Small intestine (tissue), 16 donors: ENCODE measurements at places on chromosomes 4 and X.
A peak's percentile ranks its signal among the peaks of the same experiment; 100 is the strongest.

DNA sequence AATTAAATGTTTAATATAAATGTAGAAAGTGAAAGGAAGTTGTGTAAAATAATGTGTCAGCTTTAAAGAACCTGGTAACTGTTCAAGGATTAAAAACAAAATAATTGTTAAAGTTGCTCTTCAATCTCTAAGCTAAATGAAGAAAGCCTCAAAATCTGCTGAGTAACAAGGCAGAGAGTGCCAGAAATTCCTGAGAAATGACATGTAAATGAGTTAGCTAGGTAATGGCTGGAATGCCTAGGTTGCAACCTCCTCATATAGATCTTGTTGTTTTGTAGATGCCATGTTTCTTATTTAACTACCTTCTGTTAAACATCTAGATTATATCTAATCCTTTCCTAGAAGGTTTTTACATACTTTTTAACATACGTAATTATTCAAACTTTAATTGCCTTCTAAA, 763.6 kb upstream of the AGA start:
- H3K27me3 ChIP-seq, result no peaks in the 10 kb centered on the region
- H3K4me1 ChIP-seq, result no peaks in the 10 kb centered on the region
- no peak for DNase-seq
- H3K4me3 ChIP-seq, result no peak overlapping the region

GRCh38 chr4:36322921-36323354, 41.5 kb downstream of the DTHD1 start:
- no peaks in the 10 kb centered on the region for H3K27me3 ChIP-seq
- no peaks in the 10 kb centered on the region for H3K36me3 ChIP-seq
- no peak overlapping the region for H3K27ac ChIP-seq
- DNase-seq, result no peak

DNA sequence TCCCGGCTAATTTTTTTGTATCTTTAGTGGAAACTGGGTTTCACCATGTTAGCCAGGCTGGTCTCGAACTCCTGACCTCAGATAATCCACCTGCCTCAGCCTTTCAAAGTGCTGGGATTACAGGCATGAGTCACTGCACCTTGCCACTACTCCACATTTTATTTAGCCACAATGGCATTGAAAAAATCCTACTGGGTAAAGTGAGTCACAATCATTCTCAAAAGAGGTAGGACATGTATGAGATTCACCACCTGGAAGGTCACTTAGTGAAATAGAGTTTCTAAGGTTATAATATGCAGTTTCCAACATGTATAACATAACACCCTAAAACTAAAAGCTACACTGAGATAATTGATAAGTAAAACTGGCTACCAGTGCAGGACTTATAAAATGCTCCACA, 159.2 kb downstream of the BTC start:
- H3K27ac ChIP-seq, result no peak overlapping the region
- H3K27me3 ChIP-seq, result no peaks in the 10 kb centered on the region
- no peaks in the 10 kb centered on the region for H3K4me1 ChIP-seq
- no peak overlapping the region for H3K4me3 ChIP-seq
- H3K36me3 ChIP-seq, result no peaks in the 10 kb centered on the region

DNA sequence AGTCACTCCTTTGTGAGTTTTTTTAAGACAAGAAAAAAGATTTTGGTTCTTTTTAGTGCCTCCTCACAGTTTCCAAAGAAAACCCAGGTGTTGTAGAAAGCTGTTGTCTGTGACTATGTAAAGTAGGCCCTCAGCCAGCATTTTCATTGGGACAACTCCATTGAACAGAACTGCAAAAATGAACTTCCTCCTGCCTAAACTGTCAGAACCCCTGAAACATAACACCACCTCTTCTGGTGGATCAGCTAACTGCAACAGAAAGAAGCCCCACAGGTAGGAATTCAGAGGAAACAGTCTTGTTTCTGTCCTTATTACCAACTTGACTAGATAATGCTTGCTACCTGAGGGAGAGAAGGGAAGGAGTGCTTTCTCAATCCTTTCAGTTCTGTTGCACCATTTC, 3.4 kb upstream of the ATP11C start:
- no peak overlapping the region for H3K27ac ChIP-seq
- no peak overlapping the region for H3K4me3 ChIP-seq
- no peaks in the 10 kb centered on the region for H3K27me3 ChIP-seq
- no peak for DNase-seq

GRCh38 chr4:59945716-59946115, 1254.4 kb upstream of the ADGRL3 start:
- H3K36me3 ChIP-seq, result no peaks in the 10 kb centered on the region
- H3K4me1 ChIP-seq, result no peaks in the 10 kb centered on the region
- H3K27ac ChIP-seq, result no peak overlapping the region
- no peak overlapping the region for H3K4me3 ChIP-seq

- no peak overlapping the region for H3K4me3 ChIP-seq
- H3K36me3 ChIP-seq, result no peaks in the 10 kb centered on the region
- H3K27ac ChIP-seq, result no peak overlapping the region
- no peak for DNase-seq
Measured at GRCh38 chr4:26491449-26492170, 1.3 kb upstream of the CCKAR start.

DNA sequence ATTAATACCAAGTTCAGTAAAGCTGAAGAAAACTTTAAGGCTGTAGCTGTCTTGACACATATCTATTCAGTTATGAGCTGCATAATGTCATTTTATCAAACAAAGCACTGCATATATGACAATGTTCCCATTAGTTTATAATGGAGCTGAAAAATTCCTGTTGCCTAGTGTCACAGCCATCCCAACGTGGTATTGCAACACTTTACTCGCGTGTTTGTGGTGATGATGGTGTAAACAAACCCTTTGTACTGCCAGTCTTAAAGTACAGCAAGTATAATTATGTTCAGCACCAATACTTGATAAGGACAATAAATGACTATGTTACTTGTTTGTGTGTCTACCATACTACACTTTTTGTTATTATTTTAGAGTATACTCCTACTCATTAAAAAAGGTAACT, 1415.6 kb upstream of the PCDH7 start:
- no peak overlapping the region for H3K27ac ChIP-seq
- H3K36me3 ChIP-seq, result no peaks in the 10 kb centered on the region
- no peaks in the 10 kb centered on the region for H3K27me3 ChIP-seq
- no peak overlapping the region for H3K4me3 ChIP-seq

GRCh38 chrX:14051416-14051815, 21.7 kb upstream of the GEMIN8 start:
- DNase-seq, result no peak
- no peaks in the 10 kb centered on the region for H3K36me3 ChIP-seq
- H3K27me3 ChIP-seq, result no peaks in the 10 kb centered on the region
- no peak overlapping the region for H3K27ac ChIP-seq
- no peak overlapping the region for H3K4me3 ChIP-seq

DNA sequence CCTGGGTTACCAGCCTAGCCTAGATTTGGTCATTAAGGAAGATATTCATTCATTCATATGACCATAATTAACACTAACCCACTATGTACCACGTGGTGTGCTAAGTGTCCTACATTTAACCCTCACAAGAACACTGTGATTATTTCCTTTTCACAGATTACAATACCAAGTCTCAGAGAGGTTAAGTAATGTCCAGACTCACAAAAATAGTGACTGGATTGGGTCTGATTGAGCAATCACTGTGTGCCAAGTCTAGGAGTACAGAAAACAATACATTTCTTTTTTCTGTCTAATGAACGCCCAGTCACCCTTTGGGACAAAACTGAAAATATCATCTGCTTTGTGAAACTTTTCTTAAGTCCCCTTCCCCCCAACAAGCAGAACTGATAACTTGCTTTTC, 7.6 kb upstream of the DLG3 start:
- H3K4me1 ChIP-seq, result peaks cover 10% of the 10 kb centered on the region
- H3K36me3 ChIP-seq, result no peaks in the 10 kb centered on the region
- no peaks in the 10 kb centered on the region for H3K27me3 ChIP-seq
- H3K4me3 ChIP-seq, result no peak overlapping the region
- no peak for DNase-seq

DNA sequence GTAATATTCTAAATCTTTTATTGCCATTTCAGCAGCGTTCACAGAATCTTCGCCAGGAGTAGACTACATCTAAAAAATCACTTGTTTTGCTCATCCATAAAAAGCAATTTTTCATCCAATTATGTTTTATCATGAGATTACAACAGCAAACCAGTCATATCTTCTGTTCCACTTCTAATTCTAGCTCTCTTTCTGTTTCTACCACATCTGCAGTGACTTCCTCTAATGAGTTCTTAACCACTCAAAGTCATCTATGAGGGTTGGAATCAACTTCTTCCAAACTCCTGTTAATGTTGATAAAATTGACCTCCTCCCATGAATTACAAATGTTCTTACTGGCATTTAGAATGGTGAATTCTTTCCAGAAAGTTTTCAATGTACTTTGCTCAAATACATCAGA, 174.4 kb upstream of the BRWD3 start:
- H3K4me3 ChIP-seq, result no peak overlapping the region
- H3K36me3 ChIP-seq, result no peaks in the 10 kb centered on the region
- H3K27ac ChIP-seq, result no peak overlapping the region

GRCh38 chr4:67549123-67549522, 3.8 kb upstream of the CENPC start:
- H3K4me1 ChIP-seq, result no peaks in the 10 kb centered on the region
- H3K4me3 ChIP-seq, result no peak overlapping the region
- H3K27me3 ChIP-seq, result no peaks in the 10 kb centered on the region
- peak; percentile 22 for DNase-seq
- H3K36me3 ChIP-seq, result no peaks in the 10 kb centered on the region

- no peak for DNase-seq
- H3K4me3 ChIP-seq, result no peak overlapping the region
- no peaks in the 10 kb centered on the region for H3K27me3 ChIP-seq
- H3K36me3 ChIP-seq, result no peaks in the 10 kb centered on the region
- H3K4me1 ChIP-seq, result no peaks in the 10 kb centered on the region
Measured at GRCh38 chr4:179804440-179804839, 2362.2 kb upstream of the AGA start.

DNA sequence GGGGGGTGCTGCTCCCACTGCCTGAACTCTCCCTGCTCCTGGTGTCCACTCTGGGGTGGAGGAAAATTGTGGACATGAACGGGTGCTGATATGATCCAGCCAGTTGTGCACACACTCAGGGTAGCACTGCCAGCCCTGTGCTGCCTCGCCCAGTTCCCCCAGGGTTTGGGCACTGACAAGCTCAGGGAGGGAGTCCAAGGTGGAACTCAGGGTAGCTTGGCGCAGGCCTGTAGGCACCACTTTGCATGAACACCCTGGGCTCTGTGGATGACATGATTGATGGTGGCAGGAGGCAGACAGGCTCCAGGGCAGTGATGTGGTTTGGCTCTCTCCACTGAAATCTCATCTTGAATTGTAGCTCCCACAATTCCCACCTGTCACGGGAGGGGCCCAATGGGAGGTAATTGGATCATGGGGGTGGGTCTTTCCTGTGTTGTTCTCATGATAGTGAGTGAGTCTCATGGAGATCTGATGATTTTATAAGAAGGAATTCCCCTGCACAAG, 572.0 kb upstream of the PABPC4L start:
- H3K4me3 ChIP-seq, result no peak overlapping the region
- H3K27ac ChIP-seq, result no peak overlapping the region
- DNase-seq, result no peak
- no peaks in the 10 kb centered on the region for H3K4me1 ChIP-seq
- no peaks in the 10 kb centered on the region for H3K27me3 ChIP-seq
- no peaks in the 10 kb centered on the region for H3K36me3 ChIP-seq

DNA sequence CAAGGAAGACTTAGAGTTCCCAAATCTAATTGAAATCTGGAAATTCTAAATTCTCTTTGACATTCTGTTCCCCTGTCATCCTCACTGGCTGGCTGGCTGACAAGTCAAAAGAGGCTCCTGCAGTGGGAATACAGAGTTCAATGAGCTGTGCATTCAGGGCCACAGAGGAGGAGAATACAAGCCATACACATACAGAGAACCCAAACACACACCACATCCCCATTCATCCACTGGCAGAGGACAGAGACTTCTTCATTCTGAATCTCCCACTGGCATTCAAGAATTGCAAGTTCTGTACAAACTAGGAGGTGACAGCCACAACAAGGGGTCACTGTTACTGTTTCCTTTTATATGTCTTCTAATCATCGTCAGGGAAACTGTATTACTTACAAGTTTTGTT, 49.7 kb downstream of the SAT1 start:
- no peaks in the 10 kb centered on the region for H3K36me3 ChIP-seq
- H3K4me3 ChIP-seq, result no peak overlapping the region
- H3K4me1 ChIP-seq, result peaks cover 6% of the 10 kb centered on the region
- H3K27ac ChIP-seq, result no peak overlapping the region

DNA sequence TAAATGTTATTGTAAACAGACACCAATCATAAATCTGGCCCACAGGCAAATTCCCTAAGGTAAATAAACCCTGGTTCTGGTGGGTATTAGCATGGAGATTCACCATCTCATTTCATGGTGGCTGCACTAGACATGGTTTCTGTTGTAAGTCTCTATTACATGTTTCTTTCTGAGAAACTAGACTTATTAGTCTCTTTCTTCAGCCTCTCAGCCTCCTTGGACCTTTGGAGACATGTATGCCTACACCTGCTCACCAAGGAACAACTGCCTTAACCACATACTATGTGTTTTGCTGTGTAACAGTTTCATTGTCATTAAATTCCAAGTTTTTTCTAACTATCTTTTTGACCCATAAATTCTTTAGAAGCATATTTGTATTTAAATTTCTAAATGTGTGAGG, 13.1 kb downstream of the DDIT4L start:
- H3K4me3 ChIP-seq, result no peak overlapping the region
- no peaks in the 10 kb centered on the region for H3K27me3 ChIP-seq
- no peak for DNase-seq
- H3K36me3 ChIP-seq, result no peaks in the 10 kb centered on the region

- no peak for DNase-seq
- no peaks in the 10 kb centered on the region for H3K27me3 ChIP-seq
- no peak overlapping the region for H3K27ac ChIP-seq
- no peaks in the 10 kb centered on the region for H3K4me1 ChIP-seq
- no peak overlapping the region for H3K4me3 ChIP-seq
Measured at GRCh38 chr4:136392576-136392975, 1139.7 kb downstream of the PCDH18 start.

GRCh38 chr4:83574247-83574646, 38.3 kb downstream of the GPAT3 start:
- peak; percentile 85 for DNase-seq
- no peaks in the 10 kb centered on the region for H3K27me3 ChIP-seq
- no peaks in the 10 kb centered on the region for H3K36me3 ChIP-seq

- no peak overlapping the region for H3K27ac ChIP-seq
- DNase-seq, result no peak
- H3K4me1 ChIP-seq, result no peaks in the 10 kb centered on the region
- H3K27me3 ChIP-seq, result no peaks in the 10 kb centered on the region
Measured at GRCh38 chr4:36348403-36348938, 67.1 kb downstream of the DTHD1 start.

DNA sequence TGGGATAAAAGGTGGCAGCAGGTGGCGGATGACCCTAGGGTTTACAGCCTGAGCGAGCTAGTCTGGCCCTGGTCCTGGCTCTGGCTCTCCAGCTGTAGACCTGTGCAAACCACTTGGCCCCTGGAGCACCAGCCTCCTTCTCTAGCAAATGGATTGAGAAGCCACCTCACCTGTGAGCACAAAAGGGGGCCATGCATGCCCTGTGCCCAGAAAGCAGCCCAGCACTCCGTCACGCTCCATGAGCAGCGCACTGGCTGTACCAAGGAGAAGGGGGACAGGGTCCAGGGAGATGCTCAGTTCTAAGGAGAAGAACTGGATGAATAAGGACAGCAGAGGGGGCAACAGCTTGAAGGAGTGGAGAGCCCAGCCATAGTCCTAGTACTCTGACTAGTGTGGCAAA, 46.9 kb upstream of the C4orf50 start:
- no peaks in the 10 kb centered on the region for H3K27me3 ChIP-seq
- H3K27ac ChIP-seq, result no peak overlapping the region
- DNase-seq, result no peak
